Cortex of kidney (tissue), 1 donor: ENCODE measurements at places on chromosomes 7 and 10.

DNA sequence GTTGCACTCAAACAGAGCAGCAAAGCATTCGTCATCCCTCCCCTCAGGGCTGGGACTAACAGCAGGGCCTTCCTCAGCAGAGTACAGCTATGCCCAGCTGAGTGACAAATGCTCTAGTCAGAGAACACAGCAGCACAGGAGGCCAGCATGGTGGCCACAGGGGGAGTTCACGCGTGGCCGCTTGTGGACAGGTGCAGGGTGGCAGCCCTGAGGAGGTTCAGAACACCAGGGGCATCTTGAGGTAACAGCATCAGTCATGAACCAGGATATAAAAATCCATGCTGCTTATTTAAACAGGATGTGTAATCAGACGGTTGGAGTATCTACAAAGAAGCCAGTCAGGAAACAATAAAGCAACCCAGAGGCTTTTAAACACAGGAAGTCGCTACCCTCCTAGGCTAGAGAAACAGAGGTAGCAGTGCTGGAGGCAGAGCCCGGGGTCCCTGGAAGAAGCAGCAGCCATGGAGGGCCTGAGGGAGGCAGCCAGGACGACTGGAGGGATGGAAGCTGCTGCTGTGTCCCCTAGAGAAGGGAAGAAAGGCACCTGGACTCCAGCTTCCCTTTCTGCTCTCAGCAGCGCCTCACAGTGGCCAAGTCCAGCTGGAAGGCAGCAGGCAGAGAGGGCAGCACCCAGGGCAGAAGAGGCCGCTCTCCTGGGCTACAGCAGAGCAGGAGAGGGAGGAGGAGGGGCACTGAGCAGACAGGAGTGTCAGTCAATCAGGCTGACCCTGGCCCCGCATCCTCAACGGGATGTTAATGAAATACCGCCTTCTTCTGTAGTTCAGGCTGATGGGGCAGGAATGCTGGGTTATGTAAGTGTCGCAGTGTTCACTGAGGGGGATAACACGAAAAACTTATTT, 70.8 kb upstream of the UCN3 start:
- DNase-seq, result no peak

DNA sequence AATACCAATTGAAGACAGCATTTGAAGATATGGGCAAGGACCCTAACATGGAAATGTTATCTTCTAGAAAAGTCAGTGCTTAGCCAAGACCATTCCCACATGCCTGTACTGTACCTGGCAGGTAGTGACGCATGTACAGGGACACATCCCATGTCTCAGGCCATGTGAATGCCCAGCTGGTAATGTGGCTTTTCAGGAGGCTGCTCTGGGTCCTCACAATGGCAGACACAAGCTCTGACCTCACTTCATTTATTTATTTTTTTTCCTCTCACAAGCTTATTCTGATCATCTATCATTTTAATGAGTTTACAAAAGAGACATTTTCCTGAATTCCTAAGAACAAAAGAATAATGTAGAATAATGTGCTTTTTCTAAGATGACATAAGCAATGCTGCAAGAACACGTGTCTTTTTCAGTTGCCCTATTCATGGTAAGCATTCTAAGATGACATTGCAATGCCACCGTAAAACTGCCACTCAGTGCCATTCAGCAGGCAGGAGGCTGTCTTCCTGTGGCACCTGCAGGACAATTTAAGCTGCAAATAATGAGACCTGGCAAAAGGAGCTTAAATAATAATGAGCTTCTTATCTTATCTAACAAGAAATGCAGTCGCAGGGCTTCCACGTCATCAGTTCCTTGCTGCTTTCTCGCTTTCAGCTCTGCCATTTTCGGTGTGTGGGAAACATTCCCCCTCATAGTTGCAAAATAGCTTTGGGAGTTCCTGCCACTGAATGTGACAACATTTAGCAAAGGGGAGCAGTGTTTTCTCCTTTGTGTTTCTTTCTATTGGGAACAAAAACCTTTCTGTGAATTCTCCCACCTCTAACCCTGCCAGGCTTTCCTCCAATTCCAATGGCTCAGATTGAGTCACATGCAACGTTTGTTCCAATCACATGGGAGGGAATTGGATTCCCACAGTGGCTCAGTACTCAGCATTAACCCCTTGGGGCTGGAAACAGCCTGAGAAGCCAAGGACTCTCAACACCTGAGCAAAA, 113.0 kb downstream of the SEC23IP start:
- DNase-seq, result no peak

DNA sequence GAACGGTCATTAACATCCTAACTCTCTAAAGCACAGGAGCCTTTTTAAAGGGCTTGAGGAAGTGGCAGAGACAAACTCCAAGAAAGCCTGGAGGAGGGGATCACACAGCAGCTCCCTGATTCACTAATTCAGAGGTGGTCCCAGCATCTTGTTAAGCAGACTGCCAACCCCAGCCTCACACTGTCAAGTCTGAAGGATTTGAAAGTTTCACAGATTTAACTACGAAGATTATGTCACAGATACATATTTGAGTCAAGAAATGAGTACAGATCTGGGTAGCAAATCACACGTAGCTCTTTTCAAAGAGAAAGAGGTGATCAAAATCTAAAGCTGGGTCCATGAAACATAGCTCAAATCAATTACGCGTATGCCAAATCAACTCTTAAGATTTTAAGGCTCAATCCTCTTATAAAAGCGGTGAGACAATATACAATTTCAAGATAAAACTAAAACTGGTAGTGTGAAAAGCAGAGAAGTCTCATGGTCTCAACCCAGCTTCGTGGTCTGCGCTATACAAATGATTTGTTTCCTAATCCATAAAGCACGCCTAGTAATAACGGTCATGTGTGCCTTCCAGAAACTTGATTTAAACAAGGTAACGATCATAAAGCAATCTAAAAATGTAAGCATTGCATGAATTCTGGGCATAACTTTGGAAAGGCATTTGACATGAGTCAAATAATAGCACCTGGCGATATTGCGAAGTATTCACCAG, 229.9 kb upstream of the MKLN1 start:
- no peak for DNase-seq

DNA sequence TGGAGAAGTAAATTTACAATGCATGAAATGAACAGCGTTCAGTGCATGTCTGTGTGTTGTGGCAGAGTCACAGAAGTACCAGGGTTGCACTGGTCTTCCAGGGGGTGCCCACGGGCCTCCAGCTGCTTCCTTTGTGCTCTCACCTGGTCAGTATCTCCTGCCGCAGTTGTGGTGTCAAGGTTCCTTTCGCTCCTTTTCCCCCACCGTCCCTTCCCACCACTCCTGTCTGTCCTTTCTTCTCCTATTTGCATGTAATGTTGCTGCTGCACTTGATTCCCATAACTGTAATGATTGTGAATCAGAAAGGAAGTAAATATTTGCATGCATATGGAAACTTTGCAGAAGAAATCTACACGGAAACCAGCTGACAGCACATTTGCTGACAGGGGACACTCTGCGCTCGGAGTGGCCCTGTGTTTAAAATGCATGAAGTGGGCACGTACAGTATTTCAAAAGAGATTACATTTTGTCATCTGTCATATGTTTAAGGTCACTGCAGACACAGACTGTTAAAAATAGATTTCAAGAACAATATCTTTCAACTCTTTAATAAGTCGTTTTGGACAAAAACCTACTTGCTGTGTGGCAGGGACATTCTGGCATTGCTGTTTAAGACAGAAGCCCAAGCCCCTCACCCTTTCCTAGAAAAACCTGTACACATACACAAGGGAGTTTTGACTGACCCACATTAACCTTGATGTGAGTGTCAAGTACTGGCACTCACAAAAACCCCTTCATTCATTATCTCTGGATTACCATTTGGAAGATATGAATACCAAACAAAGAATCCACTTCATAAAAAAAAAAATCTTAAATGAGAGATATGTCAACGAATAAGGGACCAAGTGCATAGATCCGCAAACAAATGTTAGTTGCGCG, 336.7 kb upstream of the KLF6 start:
- no peak for DNase-seq

DNA sequence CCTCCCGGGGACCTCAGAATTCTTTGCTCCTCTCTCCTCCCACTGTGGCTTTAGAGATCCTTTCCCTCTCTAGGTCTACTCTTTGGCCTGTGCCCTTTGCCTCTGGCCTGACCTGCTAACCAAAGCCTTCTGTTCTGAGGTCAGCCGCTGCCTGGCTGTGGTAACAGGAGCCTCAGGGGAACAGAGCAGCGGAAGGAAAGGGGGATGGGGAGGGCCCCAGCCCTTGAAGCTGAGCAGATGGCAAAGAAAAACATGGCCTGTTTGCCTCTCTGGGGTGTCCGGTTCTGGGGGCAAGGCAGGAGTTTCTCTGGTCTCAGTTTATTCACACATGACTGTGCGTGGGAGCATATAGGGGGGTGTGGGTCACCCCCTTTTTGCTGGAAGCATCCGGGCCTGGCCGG, 28.2 kb downstream of the COL26A1 start:
- DNase-seq, result no peak

DNA sequence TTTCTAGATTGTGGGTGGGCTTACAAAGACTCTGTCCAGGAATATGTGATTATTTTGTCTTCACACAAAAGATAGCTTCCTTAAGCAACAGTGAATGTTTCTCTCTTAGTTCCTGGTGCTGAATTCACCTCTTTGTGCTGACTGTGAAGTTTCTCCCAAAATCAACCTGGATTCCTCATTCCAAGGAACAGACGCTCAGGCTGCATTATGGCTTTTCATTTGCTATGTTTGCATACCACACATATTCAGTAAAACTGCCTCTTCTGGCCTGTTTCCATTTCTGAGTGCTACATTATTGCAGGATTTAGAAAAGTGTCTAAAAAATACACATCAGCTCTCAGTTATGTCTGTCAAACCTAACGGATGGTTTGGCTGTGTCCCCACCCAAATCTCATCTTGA, 21.5 kb downstream of the MACROH2A2 start:
- no peak for DNase-seq

DNA sequence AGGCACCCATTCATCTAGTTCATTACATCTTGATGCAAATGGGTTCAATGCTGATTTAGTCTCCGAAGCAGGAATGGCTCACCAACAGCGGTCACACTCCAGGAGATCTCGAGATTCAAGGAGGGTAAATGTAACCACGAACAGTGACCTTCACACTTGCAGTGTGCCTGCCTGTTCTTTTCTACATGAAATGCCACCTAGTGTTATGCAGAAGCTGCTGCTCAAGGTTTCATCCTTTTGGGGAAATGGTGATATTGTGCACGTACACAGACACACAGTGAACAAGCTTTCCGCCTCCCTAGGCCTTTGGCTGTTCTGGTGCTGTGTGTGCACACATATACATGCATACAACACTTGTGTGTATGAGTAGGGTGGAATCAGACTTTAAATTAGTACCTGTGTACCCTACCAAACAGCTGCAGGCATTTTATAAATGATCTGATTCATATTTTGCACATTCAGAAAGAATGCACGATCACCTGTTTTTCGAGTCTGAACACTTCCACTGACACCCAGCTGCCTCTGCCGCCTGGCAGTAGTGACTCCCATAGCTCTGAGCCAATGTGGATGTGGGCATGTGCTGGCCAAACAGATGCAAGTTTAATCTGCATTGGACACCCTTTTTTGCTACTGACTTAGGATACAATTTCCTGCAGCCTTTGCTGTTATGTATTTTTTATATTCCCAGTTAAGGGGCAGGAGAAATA, 100.5 kb downstream of the TACC2 start:
- no peak for DNase-seq

DNA sequence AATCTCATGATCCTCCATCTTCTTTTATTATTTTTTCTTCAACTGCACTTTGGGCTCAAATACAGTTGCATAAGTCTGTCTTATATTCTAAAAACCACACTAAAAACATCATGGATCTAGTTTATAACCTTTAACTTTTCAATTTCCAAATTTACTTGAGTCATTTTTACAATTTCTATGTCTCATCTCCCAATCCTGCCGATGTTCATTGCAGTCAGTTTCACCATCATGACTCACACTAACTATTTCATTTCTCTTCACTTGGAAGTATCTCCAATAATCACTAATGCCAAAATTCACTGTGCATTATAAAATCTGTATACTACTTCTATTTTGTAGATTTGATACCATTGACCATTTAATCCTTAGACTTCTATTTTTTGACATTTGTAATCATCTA, 806.9 kb upstream of the SORCS1 start:
- DNase-seq, result no peak

DNA sequence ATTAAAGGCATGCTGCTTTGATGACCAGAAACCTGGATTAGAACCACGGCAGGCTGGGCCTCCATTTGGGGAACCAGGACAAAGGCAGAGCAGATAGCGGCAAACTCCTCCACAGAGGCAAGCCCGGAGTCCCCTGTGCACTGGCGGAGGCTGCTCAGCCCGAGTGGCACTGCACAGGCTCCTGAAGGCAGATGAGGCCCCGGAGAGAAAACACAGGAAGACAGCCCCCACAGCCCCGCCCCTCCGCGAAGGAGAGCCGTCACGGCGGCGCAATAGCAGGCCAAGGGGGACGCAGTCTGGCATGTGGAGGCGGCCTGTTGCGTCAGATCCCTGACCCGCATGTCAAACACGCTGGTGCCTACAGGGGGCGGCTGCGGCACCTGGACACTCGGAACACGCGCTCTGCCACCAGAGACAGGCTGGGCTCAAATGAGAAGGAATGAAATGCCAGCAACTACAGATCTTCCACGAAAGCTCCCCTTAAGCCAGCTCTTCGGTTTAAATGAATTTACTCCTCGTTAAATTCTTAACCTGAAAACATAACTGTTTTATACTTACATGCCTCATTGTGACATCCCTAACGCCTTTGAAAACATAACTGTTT, 128.5 kb downstream of the MAD1L1 start:
- DNase-seq, result no peak

- DNase-seq, result no peak
Observed at GRCh38 chr10:109418795-109419194, 504.5 kb downstream of the XPNPEP1 start.

DNA sequence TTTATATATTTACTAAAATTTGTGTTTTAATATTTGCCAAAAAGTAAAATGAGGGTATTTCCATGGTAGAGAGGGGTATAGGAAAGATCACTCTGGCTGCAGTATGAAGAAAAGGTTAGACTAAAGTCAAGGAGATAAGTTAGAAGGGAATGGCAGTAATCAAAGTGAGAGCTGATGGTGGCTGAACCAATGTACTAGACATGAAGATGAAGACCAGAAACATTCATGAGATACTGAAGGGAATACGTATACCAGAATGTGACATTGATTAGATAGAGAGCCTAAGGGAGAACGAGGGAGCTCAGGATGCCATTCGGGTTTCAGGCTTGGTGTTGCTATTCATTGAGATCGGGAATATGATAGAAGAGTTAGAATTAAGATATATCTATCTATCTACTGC, 7.8 kb downstream of the ZNF713 start:
- no peak for DNase-seq

GRCh38 chr10:62475551-62475950, 101.4 kb downstream of the ZNF365 start:
- DNase-seq, result no peak
